ENCODE measurements at places on chromosomes 2 and 18. TPM values are rescaled to one million over a fixed set of nuclear protein-coding genes. Genes with fewer than 3 reads are reported as not detected.

Gene CDH2
- 5.8 TPM for total RNA-seq

Gene IL1F10
- total RNA-seq: not detected

Gene NOSTRIN
- 0.65 TPM for total RNA-seq

Gene ABCB11
- 0.98 TPM for total RNA-seq

Gene RAB12
- 61.2 TPM for total RNA-seq

Gene MATN3
- total RNA-seq: 1.4 TPM

Gene VWC2L
- not detected for total RNA-seq

Gene KCNIP3
- total RNA-seq: 0.48 TPM

Gene INHBB
- 6.9 TPM for total RNA-seq

Gene HOXD4
- 9.4 TPM for total RNA-seq

Gene HOXD12
- not detected for total RNA-seq

Gene SKOR2
- total RNA-seq: not detected

Gene IL1RN
- not detected for total RNA-seq

Gene RGPD3
- 0.38 TPM for total RNA-seq

Gene FZD7
- 0.29 TPM for total RNA-seq

Gene COL4A4
- under 0.01 TPM for total RNA-seq

Gene NXPH2
- total RNA-seq: not detected

Gene GAL3ST2
- total RNA-seq: not detected

Gene INPP5D
- total RNA-seq: 26.1 TPM

Gene ASB18
- total RNA-seq: not detected

Gene DGKD
- 11.8 TPM for total RNA-seq

Gene ADAM23
- 4.5 TPM for total RNA-seq

Gene IL37
- total RNA-seq: not detected

Gene UGT1A1
- not detected for total RNA-seq

Gene VSNL1
- not detected for total RNA-seq

Gene TLX2
- total RNA-seq: not detected

Gene TRIM43
- total RNA-seq: not detected

Gene FEV
- total RNA-seq: not detected

Gene PXDN
- total RNA-seq: 560 TPM

Gene GREB1
- total RNA-seq: 0.19 TPM

Gene AQP12A
- total RNA-seq: not detected

Gene SERPINB11
- not detected for total RNA-seq

Gene TWIST2
- total RNA-seq: 1.8 TPM

Gene APCDD1
- total RNA-seq: not detected

Gene EIF2AK3
- total RNA-seq: 22.4 TPM

Gene FBXO48
- 0.48 TPM for total RNA-seq

Gene EMX1
- total RNA-seq: not detected

Gene GKN2
- 0.65 TPM for total RNA-seq

Gene UCN
- total RNA-seq: 0.38 TPM

Gene PER2
- total RNA-seq: 6.2 TPM

Gene SLC9A4
- under 0.01 TPM for total RNA-seq

Gene CCDC68
- total RNA-seq: 1.6 TPM

Gene XIRP2
- 0.33 TPM for total RNA-seq

Gene TUBA4B
- not detected for total RNA-seq

Gene RAB6C
- total RNA-seq: not detected

Gene REV1
- 34.0 TPM for total RNA-seq

Gene SIX2
- under 0.01 TPM for total RNA-seq
